Epithelial cell of esophagus (primary cell): ENCODE measurements at places on chromosomes 1 and 21.

- DNase-seq, result no peak
Observed at GRCh38 chr1:212608959-212609700, 569 bp downstream of the ATF3 start.

DNA sequence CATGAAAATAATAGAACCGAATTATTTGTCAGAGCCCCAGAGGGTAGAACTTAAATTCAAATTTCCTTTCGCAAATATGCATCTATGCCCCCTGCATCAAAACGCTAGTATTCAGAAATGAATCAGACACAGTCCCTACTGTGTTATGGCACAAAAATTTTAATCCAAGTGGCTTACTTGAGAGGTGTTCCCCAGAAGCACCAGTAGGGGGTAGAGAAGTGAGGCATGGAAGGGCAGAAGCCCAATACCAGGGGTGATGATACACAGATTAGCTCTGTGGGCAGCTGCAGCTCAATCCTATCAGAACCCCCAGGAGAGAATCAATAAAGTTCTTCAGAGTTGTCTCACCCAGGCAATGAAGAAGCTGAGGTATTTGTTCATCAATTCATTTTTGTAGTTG is 342.2 kb downstream of the OMA1 start:
- no peak for DNase-seq

GRCh38 chr1:72937905-72938304 is 655.6 kb upstream of the NEGR1 start:
- DNase-seq, result no peak

DNA sequence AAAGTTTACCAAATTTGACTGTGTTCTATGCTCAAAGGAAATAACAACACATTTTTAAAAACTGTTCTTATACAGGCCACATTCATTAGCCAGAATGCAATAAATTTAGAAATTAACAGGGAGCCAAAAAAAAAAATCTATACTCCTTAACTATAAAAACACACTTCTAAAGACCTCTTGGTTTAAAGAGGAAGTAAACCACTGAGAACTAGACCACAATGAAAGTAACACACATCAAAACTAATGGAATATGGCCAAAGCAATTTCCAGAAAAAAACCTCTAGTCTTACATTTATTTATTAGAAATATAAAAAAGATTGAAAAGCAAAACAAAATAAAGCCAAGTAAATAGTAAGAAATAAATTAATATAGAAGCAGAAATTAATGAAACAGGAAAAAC is 48.9 kb upstream of the GADD45A start:
- no peak for DNase-seq

GRCh38 chr1:214475331-214475730 is 76.1 kb downstream of the PTPN14 start:
- DNase-seq, result peak; percentile 92

DNA sequence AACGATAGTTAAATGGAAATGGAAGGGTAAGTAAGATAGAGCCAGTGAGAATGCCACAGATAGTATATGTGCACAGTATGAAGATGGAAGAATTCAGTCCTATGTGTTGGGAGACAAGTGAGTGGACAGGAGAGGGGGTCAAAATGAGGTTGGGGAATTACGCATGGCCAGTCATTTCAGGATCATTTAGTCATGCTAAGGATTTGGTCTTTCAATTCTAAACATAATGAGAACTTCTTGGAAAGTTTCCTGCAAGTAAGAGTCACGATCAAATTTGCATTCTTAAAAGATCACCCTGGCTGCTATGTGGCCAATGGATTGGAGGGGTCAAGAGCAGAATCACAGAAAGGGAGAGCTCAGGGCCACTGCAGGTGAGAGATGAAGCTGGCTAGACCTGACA is 64.0 kb upstream of the KCNK2 start:
- DNase-seq, result no peak

- no peak for DNase-seq
Observed at GRCh38 chr1:17684810-17685209, 70.3 kb upstream of the ACTL8 start.

GRCh38 chr1:224205438-224205840 is 22.4 kb downstream of the DEGS1 start:
- peak; percentile 84 for DNase-seq
